ENCODE measurements at places on chromosomes 7 and 10.
A peak's percentile ranks its signal among the peaks of the same experiment; 100 is the strongest.

DNA sequence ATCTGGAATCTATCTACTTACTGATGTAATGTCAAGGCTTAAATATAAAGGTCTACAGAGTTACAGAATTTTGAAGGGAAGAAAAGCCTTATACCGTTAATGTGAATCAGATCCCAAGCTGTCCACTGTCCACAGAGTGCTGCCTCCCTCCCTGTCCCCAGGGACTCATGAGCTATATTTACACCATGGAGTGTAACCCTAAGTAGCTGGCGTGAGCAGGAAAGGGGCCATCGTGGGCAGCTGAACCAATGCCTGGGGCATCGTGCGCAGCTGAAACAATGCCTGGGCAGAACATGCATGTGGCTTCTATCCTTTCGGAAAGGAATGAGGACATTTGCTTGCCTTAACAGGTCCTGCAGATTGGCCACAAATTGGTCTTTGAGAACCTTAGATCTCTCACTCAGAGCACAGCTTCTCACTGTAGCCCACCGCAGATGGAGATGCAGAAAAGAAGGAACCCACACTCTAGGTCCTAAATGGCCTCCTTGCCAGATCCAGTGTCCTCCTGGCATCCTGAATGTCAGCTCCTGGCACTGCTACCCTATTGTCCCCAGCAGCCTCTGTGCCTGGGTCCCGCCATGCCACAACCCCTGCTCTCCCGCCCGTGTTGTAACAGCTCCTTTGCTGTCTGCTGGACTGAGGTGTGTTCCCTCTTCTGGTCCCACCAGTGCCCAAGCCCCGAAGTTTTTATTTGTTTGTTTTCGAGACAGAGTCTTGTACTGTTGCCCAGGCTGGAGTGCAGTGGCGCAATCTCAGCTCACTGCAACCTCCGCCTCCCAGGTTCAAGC, 30.3 kb downstream of the CCDC3 start:
- no peak for DNase-seq

- DNase-seq: peak; percentile 40
Measured at GRCh38 chr7:144670218-144670617, 165.6 kb downstream of the TPK1 start.

DNA sequence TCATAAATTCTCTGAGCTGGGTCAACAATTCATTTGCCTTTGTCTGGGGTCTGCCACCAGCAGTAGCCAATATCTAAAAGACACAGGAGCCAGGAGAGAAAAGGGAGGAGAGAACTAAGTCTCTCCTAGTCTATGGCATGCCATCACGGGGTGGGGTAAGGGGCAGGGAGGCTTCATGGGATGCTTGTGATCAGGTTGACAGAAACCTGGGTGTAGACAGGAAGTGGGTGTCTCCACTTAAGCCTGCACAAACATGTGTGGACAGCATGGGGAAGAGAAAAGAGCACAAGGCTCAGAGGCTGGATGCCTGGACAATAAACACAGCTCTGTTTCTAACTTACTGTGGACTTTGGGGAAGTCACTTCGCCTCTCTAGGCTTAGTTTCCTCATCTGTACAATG, 11.5 kb upstream of the C10orf53 start:
- DNase-seq: no peak

DNA sequence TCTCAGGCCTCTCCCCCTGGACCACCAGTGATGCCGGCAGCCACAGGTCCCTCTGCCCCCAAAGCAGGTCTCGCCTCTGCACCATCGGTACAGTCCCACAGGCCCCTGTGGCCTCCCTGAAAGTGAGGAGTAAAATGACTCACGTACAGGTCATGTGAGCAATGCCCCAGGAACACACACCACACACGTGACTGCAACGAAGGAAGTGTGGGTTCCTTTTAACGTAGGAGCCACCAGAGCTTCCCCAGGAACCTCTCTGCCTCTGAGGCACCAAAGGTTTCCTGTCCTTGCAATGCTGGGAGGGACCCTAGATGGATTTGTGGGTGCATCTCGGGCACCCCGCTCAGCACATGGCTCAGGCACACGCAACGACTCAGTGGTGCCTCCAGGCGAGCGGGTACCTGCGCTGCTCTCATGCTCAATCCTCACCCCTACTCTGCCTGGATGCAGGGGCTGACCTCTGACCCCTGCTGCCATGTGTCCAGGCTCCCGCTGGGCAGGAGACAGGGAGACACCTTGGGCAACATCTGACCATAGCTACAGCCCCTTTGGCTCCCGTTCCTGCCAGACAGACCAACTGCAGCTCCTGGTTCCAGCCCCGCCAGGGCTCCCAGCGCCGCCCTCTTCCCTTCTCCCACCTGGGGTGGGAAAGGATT, 120.7 kb downstream of the PRKAG2 start:
- peak; percentile 93 for DNase-seq

Data from suppressor macrophage (primary cell).